NCI-H748 treated with DMSO at 0.1 percent for 48 hours (cell line): ENCODE measurements at places on chromosomes 2 and 18.

- DNase-seq, result no peak
These were observed 225.5 kb upstream of the TMEM200C start for GRCh38 chr18:6120820-6121279.

DNA sequence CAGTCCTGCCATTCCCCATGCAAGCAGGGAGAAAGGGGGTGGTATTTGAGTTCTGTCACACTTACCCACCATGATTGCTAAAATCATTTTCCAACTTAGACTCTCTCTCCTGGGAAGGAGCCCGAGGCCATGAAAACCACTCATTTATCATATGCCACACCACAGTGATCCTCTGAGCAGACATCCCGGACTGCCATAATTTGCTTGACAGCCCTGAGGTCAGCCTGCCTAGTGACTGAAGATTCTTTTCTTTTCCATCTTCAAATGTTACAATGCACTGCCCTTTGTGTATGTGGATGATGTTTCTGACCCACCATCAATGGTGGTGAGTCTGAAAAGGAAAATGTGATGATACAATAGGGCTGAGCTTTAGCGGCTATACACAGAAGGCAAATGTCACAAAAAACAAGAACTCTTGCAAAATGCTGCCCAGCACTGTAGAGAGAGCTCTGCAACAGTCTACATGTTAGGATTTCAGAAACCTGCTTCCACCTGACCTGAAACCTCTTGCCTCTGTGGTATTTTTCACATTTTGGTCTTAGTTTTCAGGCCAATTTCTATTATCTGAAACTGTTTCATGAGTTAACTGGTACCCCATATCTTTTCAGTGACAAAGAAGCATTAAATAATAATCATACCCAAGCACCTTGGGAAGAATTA is 272.8 kb downstream of the ZNF385B start:
- no peak for DNase-seq

DNA sequence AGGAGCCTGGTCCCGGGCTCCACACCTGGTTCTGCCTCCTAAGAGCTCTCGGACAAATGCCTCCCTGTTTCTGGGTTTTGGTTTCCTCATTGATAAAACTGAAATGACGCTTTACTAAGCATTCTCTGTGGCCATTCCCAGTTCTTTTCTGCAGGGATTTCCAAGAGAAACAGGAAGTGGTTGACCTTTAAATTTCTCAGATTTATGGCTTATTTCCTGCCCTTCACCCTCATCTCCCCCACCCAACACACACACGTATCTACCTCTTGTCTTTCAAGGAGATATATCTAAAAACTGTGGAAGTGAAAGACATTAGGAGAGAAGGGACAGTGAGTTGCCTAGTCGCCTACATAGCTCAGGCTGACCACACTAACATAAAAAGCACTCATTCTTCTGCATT is 53.0 kb downstream of the PIEZO2 start:
- no peak for DNase-seq

- no peak for DNase-seq
These were observed 103.7 kb downstream of the USP34 start for GRCh38 chr2:61367177-61367576.

DNA sequence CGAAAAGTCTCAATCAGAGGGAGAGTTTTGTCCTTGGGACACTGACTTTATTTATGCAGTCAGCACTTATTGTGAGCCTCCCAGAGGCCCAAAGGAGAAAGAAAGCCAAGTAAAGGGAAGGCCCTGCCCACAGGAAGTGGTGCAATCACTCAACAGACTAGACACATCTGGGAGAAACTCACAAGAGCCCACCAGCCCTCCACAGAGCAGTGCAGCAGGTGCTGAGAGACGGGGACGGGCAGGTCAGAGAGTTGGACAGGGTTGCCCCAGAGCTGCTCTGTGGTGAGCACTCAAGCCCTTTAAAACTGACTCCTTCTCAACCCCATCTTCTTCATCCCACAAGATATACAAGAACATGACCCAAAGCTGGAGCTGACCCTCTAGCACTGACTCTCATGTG is 96.0 kb downstream of the TFCP2L1 start:
- no peak for DNase-seq

DNA sequence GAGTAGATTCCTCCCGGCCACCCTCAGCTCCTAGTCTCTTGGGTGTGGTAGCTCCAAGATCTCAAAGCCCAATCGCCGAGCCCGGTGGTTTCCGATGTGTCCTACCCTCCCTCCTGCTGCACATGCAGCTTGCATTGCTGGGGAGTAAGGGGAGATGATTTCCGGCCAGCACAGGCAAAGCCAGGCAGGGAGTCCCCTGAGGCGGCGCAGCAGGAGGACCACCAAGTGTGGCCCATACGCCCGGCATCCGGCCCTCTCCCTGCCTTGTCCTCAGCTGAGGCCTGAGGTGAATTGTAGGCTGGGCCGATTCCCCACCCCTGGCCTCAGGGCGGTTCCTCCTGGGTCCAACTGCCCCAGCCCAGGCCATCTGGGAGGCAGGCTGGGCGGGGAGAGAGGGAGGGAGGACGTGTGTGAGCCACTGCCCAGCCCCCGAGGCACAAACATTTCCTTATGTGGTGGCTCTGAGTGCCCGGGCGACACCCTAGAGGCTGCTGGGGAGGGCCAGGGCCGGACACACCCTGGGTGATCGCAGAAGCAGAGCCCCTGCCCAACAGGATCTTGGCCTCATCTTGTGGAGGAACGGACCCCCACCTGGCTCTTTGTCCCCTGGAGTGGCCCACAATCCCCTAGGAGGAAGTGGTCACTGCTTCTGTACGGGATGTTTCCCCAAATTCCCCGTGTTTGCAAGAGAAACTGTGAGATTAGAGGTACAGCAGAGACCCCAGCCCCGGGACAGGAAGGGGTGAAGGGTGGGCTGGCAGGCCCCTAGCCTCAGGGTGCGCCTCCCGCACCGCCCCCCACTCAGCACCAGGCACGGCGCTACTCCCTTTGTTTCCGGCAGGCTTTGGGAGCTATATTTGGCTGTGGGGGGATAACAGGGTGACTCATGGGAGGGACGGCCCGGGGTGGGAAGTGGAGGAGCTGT is 41.9 kb upstream of the PTMA start:
- no peak for DNase-seq

GRCh38 chr2:37389989-37390765 is 45.7 kb downstream of the QPCT start:
- no peak for DNase-seq

DNA sequence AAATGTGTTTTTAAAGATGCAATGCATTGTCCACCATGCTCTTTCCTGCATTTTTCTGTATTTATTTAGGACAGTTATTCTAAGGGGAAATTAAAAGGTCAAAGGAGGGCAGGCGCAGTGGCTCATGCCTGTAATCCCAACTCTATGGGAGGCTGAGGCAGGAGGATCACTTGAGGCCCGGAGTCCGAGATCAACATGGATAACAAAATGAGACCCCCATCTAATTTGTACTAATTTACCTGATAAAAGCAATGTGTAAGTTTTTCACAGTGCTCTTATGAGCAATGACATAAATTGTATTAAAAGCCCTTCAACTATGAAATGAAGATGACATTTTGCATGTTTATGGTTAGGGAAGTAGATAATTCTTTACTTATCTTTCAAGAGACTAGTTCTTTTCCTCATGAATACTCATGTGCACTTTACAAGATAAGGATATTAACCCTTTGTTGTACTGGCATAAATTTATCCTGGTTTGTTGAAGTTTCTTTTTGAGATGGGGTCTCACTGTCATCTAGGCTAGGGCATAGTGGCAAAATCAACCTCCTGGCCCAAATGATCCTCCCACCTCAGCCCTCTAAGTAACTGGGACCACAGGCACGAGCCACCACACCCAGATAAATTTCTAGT is 9.7 kb downstream of the HSBP1L1 start:
- no peak for DNase-seq

- no peak for DNase-seq
These were observed 2.7 kb downstream of the NT5DC4 start for GRCh38 chr2:112723547-112723940.

DNA sequence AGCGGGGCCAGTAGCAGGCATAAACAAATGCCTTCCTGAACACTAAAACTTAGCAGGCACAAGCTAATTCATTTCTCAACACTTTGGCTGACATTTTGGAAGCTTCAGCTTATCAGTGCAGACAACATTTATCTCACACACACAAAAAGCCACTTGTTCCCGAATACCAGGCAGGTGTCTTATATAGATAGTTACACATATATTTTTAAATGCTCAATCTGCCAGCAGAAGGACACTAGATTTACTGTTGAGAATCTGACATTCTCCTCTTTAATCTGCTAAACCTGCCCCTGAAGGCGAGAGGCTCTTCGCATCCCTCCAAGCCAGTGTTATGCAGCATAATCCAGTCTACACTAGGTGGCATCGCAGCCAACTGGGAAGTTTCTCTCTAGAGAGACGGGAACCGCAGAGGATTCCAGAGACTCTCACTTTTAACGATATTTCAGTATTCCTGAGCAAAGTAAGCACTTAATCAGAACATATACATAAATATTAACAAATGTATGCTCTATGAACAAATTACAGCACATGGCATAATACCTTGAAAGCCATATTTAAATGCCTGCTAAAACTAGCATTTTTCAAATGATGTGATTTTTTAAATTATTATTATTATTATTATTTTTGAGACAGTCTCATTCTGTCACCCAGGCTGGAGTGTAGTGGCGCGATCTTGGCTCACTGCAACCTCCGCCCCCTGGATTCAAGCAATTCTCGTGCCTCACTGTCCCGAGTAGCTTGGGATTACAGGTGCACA is 90.2 kb upstream of the SCG2 start:
- DNase-seq, result peak; percentile 51

- DNase-seq, result no peak
These were observed 47.5 kb upstream of the ZNF397 start for GRCh38 chr18:35193316-35193715.

DNA sequence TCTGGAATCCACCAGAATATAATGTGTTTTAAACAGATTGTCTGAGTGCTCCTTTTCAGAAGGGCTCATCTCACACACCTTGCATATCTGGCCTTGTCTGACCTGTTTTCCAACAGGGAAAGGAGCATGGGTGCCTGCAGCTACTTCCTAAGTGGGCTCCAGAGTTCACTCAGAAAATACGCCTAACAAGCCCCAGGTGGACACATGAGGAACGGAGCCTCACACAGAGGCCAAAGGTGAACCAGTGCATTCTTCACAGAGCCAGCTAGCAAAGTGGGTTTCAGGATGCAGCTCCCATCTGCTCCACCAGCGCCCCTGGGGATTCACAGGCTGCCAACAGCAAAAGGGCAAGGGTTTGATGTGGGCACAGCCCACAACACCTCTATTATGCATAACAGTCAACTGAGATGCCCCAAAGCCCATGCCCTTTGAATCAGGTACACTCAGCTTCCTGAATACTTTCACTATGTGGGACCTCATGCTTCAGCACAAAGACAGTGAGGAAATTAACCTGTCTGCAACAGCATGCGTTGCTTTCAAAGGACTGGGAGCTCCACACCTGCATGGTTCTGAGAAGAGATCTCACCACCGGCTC is 86.6 kb downstream of the CCBE1 start:
- no peak for DNase-seq

DNA sequence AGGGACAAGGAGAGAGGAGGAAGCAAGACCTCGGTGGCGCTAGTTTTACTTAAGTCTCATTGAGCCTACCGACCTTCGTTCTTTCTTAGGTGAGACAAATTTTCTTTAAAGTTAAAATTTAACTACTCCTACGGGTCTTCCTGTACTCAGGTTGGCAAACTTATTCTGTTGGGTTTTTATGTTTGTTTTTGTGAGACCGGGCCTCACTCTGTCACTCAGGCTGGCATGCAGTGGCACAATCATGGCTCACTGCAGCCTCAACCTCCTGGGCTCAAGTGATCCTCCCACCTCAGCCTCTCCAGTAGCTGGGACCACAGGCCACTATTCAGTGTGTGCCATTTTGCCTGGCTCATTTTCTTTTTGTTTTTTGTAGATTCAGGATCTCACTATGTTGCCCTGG is 189.0 kb downstream of the TNS1 start:
- DNase-seq, result no peak

- DNase-seq, result no peak
These were observed 23.5 kb downstream of the CIB4 start for GRCh38 chr2:26617588-26618083.

GRCh38 chr18:14085770-14086457 is 46.3 kb downstream of the ZNF519 start:
- DNase-seq, result no peak

DNA sequence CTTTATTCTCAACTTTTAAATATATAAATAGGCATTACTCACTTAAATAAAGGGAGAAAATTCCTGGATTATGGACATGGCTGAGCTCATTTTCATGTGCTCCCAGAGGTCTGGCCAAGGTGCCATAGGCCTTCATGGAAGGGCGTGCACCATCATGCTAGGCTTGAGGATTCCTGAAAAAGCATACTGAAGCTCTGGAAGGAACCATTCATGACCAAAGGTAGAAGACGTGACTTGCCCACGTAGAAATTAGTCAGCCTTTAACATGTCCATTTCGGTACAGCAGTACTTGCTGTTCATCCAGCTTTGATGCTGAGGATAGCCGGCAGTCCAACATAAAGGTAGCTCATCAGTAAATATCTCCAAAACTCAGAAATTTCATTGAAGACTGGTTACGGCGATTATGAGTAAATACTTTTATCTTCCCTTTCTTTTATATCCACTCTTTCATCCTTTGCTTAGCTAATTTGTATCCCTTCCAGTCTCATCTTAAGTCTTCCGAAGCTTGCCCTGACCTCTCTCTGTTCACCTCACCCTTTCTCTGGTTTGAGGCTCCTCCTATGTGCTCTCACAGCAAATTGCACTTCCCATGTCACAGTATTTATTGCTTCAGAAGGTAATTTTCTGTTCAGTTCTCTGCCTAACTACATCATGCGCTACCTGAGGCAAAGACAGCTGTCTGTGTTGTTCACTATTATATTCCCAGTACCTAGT is 32.3 kb upstream of the ASNSD1 start:
- no peak for DNase-seq

GRCh38 chr2:96528006-96528699 is 8.4 kb upstream of the ARID5A start:
- no peak for DNase-seq

DNA sequence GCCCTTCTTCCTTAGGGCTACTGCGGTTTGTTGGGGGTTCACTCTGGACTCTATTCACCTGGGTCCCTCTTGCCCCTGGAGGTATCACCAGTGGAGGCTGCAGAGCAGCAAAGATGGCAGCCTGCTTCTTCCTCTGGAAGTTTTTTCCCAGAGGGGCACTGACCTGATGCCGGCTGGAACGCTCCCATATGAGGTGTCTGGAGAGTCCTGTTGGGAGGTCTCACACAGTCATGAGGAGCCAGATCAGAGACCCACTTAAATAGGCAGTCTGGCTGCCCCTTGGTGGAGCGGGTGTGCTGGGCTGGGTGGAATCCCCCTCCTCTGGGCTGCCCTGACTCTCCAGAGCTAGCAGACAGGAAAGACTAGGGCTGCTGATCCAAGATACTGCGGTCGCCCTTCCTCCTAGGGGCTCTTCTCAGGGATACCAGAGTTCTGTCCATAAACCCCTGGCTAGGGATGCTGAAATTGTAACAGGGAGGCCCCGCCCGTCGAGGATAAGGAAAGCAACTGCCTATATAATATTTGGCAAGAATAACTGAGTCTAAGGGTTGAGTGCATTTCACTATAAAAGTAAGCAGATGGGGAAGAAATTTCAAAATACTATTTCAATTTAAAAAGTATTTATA is 140.7 kb downstream of the NOL4 start:
- DNase-seq, result no peak
